Activated T-helper 2 cell treated with anti-CD3 and anti-CD28 coated beads, Interferon-gamma antibody, Interleukin-2, Interleukin-4, amounts not matched to agents 10 μg/mL and 5 μg/mL and 100 μg/mL, durations not matched to agents 14 hours and 24 hours and 36 hours (primary cell): ENCODE measurements at places on chromosomes 2 and 18. TPM values are rescaled to one million over a fixed set of nuclear protein-coding genes. Genes with fewer than 3 reads are reported as not detected.

- H3K36me3 ChIP-seq = no peaks in the 10 kb centered on the region
- peak overlapping the region; percentile 9 for H3K27ac ChIP-seq
- peaks cover 9% of the 10 kb centered on the region for H3K4me1 ChIP-seq
- peak; percentile 46 for DNase-seq
These were observed 5.3 kb upstream of the NEU4 start for GRCh38 chr2:241803387-241804325.

DNA sequence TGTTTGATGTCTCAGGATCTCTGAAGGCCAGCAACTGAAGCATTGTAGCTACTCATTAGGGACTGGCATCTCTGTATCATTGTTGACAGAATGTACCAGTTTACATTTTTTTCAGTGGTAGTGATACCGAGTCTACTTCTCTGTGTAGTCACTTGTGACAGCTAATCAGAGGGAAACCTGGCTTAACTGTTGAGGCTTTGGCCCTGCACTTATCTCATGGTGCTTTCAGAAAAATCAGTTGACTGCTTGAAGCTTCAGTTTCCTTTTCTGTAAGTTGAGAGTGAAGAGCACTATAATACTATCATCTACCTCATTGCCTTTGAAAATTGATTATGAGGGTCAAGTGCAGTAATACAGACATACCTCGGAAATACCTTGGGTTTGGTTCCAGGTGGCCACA, 90.0 kb downstream of the COMMD1 start:
- peaks cover 7% of the 10 kb centered on the region for H3K4me1 ChIP-seq
- H3K27ac ChIP-seq = no peak overlapping the region
- no peak overlapping the region for H3K4me3 ChIP-seq
- no peaks in the 10 kb centered on the region for H3K27me3 ChIP-seq

DNA sequence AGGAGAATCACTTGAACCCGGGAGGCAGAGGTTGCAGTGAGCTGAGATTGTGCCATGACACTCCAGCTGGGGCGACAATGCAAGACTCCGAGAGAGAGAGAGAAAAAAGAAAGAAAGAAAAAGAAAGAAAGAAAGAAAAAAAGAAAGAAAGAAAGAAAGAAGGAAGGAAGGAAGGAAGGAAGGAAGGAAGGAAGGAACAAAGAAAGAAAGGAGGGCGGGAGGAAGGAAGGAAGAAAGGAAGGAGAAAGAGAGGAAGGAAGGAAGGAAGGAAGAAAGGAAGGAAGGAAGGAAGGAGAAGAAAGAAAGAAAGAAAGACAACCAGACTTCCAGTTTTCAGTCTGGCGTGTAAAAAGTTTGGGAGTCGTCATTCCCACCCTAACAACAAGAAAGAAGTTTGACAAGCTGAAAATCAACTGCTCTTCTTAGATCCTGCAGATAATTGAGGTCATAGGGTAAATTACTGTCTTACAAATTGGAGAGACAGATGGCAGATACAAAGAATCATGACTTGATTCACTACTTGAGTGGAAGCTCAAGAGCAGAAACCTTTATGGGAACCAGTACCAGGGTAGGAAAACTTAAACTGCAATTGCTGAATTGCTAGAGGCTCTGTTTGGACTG, 15.1 kb upstream of the CYP27C1 start:
- H3K27ac ChIP-seq = no peak overlapping the region
- DNase-seq = no peak
- H3K27me3 ChIP-seq = peaks cover 2% of the 10 kb centered on the region
- H3K36me3 ChIP-seq = no peaks in the 10 kb centered on the region
- no peak overlapping the region for H3K4me3 ChIP-seq
- no peaks in the 10 kb centered on the region for H3K4me1 ChIP-seq

GRCh38 chr2:174730698-174731018, 33.6 kb downstream of the CHRNA1 start:
- no peak for DNase-seq
- peaks cover 55% of the 10 kb centered on the region for H3K27me3 ChIP-seq
- no peak overlapping the region for H3K27ac ChIP-seq
- peak overlapping the region; percentile 77 for H3K4me3 ChIP-seq

- H3K4me3 ChIP-seq = no peak overlapping the region
- no peak overlapping the region for H3K27ac ChIP-seq
- peaks cover 14% of the 10 kb centered on the region for H3K27me3 ChIP-seq
- H3K36me3 ChIP-seq = no peaks in the 10 kb centered on the region
- no peaks in the 10 kb centered on the region for H3K4me1 ChIP-seq
- DNase-seq = no peak
These were observed 75.6 kb upstream of the APCDD1 start for GRCh38 chr18:10378688-10379420.

DNA sequence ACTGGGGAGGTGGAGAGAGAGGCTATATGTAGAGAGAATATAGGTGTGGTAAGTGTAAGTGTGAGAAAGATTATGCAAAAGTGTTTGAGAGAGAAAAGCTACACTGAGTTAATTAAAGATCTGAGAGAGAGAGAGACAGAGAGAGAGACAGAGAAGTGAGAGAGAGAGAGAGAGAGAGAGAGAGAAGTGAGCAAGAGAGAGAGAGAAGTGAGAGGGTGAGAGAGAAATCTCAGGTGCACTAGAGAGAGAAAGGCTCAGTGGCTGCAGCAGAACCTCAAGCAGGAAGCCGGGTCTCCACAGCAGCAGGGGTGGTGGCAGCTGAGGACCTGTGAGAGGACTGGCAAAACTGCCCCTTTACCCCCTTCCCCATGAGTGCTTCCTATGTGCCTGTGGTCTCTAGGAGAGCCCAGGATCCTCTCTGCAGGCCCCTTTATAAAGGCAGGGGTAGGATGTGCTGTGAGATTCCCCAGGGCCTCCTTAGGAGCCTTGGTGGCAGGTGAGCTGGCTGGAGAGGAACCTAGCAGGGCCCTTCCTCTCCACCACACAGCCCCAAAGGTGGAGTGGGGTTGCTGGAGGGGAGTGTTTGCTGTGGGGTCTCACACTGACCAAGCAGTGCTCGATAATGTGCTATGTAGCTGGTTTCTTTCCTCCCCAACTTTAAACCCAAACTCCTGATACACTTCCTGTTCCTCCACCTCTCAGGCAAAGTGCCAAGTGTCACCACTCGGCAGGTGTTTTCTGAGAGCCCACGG, 52.6 kb downstream of the SLC4A5 start:
- H3K4me1 ChIP-seq = peaks cover 8% of the 10 kb centered on the region
- H3K4me3 ChIP-seq = no peak overlapping the region
- H3K36me3 ChIP-seq = no peaks in the 10 kb centered on the region
- DNase-seq = peak; percentile 16
- H3K27me3 ChIP-seq = no peaks in the 10 kb centered on the region

The MOCOS gene
- total RNA-seq = 0.16 and 0.25 TPM in 2 replicates

DNA sequence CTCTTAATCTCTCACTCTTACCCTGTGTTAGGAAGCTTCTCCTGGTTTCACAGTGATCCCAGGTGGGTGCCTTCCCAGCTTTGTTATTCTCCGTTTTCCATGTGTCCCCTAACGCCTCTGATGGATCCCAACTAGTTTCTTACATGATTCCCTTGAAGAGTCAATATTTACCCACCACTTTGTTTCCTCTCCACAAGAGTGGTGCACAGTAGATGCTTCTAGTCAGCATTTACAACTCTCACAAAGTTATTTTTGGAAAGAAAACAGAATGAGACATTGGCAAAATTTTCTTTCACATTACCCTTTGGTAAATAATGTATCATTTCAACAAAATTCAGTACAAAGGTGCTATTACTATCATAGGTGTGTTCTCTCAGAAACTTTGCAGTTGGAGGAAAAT, 1611.1 kb upstream of the ZEB2 start:
- no peak overlapping the region for H3K27ac ChIP-seq
- no peaks in the 10 kb centered on the region for H3K27me3 ChIP-seq
- DNase-seq = no peak
- no peaks in the 10 kb centered on the region for H3K36me3 ChIP-seq

DNA sequence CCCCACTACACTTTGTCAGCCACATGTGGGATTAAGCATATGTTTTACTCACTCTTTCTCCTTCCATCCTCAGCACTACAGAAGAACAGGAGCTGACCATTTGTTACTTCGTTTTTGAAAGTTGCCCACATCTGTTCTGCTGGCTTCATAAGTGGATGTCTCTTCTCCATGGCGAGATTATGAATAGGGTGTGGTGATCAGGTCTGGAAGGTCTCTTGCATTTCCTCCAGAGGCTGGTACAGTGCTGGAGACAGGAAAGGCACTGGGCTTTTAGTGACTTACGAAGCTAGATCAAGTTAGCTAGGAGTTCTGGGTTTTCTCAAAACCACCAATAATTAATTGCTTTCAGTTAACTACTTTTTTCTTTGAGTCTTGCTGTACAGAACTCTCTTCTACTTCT, 136.5 kb downstream of the AQP4 start:
- H3K4me1 ChIP-seq = peaks cover 2% of the 10 kb centered on the region
- H3K4me3 ChIP-seq = no peak overlapping the region
- H3K36me3 ChIP-seq = no peaks in the 10 kb centered on the region

DNA sequence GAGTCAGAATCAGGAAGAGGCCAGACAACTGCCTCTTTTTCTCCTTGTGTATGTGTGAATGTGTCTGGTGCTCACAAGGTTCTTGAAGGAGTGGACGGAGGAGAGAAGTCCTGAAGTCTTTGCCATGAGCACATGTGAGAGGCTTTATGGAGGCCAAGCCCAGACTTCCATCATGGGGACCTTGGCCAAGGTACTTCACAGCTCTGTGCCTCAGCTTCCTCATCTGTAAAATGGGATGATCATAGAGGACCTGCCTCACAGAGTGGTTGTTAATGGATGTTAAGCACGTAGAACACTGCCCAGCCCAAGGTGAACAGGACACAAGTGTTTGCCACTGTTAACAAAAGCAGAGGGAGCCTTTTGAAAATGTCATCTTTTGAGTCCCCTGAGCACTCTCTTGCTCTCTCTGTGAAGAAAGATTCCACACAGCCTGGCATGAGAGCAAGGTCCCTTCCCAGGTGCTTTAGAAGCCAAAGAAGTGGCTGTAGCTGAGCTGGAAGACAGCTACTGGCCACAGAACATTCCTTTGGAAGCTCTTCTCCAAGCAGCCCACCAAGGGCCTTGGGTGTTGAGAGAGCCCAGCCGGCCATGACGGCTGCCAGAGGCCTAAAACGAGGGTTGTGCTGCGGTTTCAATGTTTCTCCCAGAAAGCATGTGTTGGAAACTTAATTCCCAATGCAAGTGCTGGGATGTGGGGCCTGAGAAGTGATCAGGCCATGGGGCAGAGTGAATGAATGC, 41.8 kb upstream of the ASPRV1 start:
- no peaks in the 10 kb centered on the region for H3K36me3 ChIP-seq
- H3K27me3 ChIP-seq = no peaks in the 10 kb centered on the region
- no peak overlapping the region for H3K4me3 ChIP-seq
- no peak overlapping the region for H3K27ac ChIP-seq
- H3K4me1 ChIP-seq = peaks cover 9% of the 10 kb centered on the region
- no peak for DNase-seq

The C2orf66 gene
- total RNA-seq = 0.25 TPM in 2 replicates

- peaks cover 3% of the 10 kb centered on the region for H3K27me3 ChIP-seq
- no peaks in the 10 kb centered on the region for H3K36me3 ChIP-seq
- no peak overlapping the region for H3K4me3 ChIP-seq
These were observed 7.4 kb upstream of the CCNYL1 start for GRCh38 chr2:207704078-207704477.

DNA sequence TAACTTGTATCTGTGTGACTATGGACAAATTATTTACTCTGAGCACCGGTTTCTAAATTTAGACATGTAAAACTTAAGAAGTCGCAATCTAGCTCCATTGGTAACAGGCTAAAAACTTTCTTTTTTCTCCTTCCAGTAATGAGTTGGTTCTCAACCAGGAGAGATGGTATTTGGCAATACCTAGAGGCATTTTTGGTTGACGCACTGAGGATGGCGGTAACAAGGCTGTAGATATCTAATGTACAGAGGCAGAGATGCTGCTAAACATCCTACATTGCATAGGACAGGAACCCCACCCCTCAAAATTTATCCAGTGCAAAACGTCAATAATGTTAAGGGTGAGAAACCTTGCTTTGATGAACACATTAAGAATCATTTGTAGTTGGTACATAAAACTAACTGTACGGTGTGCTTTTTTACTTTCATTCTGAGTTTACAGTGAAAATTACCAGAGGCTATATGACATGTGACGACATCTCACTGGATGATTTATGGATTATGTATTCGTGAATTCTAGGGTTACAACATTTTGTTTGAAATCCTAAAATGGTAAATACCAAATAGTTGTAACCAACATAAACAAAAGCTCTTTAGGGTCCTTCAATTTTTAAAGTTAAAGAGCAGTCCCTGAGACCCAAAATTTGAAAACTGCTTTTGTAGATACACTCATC, 91.3 kb downstream of the TLK1 start:
- H3K27me3 ChIP-seq = no peaks in the 10 kb centered on the region
- no peak overlapping the region for H3K4me3 ChIP-seq
- no peak overlapping the region for H3K27ac ChIP-seq
- peaks cover 10% of the 10 kb centered on the region for H3K4me1 ChIP-seq
- no peak for DNase-seq

GRCh38 chr2:190927301-190927700, 46.7 kb downstream of the GLS start:
- no peaks in the 10 kb centered on the region for H3K27me3 ChIP-seq
- H3K4me3 ChIP-seq = no peak overlapping the region
- peaks cover 9% of the 10 kb centered on the region for H3K4me1 ChIP-seq

GRCh38 chr2:75788154-75788553, 77.4 kb upstream of the GCFC2 start:
- no peaks in the 10 kb centered on the region for H3K36me3 ChIP-seq
- no peaks in the 10 kb centered on the region for H3K4me1 ChIP-seq
- H3K4me3 ChIP-seq = no peak overlapping the region
- no peak overlapping the region for H3K27ac ChIP-seq
- DNase-seq = no peak

GRCh38 chr2:168730344-168730743, 72.1 kb upstream of the NOSTRIN start:
- no peaks in the 10 kb centered on the region for H3K27me3 ChIP-seq
- H3K4me3 ChIP-seq = no peak overlapping the region
- DNase-seq = no peak
- H3K27ac ChIP-seq = no peak overlapping the region
- H3K4me1 ChIP-seq = peaks cover 2% of the 10 kb centered on the region

The MOGAT1 gene
- 0.18 TPM in 1 of 2 replicates, not detected in the other for total RNA-seq

The ASIC4 gene
- total RNA-seq = not detected in 2 replicates

- no peak overlapping the region for H3K4me3 ChIP-seq
- H3K27ac ChIP-seq = no peak overlapping the region
- no peaks in the 10 kb centered on the region for H3K36me3 ChIP-seq
- peaks cover 2% of the 10 kb centered on the region for H3K27me3 ChIP-seq
- DNase-seq = no peak
- no peaks in the 10 kb centered on the region for H3K4me1 ChIP-seq
These were observed 24.4 kb downstream of the ZNF521 start for GRCh38 chr18:25327584-25327983.
